Panc1 (cell line): ENCODE measurements at places on chromosomes 12 and 14.

GRCh38 chr12:65881965-65882413 is 57.7 kb downstream of the HMGA2 start:
- no peak for DNase-seq

DNA sequence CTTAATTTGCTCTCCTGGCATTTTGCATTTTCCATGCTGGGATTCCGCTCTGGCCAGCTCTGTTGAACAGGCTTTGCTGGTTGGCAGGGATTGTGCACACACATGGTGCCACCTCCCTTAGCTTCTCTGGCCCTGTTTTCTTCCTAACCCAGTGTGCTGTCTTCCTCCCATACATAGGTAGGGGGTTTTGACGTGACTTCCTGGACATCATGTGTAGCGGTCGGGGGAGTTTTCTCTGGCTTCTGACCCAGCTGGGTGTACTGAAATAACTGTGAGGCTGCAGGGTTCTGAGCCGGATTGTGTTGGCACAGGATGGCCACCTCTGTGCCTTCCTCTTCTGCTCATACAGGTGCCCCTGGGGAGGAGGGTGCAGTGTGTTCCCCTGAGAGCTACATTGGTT is 25.7 kb downstream of the C14orf132 start:
- DNase-seq, result no peak

DNA sequence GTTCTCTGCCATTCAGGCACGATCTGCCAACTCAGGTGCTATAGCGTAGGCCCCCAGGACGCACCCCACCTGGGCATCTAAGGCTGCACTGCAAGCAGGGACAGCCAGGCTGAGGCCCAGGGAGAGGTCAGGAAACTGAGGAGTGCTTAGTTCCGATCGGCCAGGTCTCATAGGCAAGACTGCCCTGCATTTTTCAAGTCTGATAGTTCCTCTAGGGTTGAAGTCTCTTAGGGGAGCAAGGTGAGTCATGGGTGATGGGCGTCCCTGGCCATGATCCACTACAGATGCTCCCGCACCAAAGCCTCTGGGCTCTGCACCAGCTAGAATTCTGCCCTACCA is 13.2 kb downstream of the NOPCHAP1 start:
- DNase-seq, result no peak

- no peak for DNase-seq
Observed at GRCh38 chr12:65123435-65124063, 2.4 kb upstream of the WIF1 start.

DNA sequence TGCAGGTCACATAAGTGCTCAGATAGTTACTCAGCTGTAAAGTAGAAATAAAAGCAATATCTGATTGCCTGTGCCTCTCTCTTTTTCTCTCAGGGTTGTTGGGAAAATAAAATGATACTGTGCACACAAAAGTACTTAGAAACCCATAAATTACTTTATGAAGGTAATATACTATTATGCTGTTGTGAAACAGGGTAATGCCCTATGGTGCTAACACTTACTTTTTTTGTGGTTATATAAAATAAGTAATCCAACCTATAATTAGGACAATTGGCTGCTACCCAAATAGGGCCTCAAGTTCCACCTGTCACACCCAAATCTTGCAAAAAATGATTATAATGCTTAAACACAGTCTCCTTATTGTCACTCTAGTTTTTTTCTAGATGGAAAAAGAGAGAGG is 50.6 kb downstream of the DAAM1 start:
- no peak for DNase-seq

- no peak for DNase-seq
Observed at GRCh38 chr12:54593135-54593534, 4.7 kb upstream of the PPP1R1A start.

DNA sequence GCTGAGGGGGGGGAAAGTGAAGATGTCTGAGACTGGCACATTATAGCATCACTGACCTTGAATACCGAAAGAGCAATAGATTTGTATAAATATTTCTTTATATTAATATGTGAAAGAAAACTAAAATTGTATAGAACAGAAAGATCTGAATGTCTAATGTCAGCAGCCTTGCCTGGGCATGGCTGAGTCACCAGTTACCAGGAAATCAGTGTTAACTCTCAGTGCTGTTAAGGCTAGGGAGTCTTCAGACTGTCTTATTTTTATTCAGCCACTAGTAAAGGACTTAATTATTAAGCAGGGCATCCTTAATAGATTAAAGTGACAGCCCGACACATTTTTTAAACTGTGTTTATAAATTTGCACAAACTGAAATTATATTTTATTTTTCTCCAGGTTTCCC is 122.9 kb upstream of the AEBP2 start:
- DNase-seq, result no peak

DNA sequence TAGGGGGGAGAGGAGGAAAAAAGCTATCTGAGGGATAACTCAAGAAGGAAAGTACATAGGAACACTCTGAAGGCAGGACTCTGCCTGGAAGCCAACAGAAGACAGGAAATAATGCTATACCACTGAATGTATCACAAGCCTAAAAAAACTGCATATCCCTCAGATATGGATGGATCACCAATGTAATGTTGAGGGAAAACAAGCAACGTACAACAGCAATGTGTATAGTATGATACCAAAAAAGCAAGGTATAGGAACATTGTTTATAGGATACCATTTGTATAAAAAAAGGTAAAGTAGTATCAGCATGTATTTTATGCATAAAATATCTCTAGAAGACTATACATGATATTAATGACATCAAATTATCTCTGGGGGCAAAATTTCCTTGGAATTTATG is 3.4 kb downstream of the GLS2 start:
- DNase-seq, result no peak

GRCh38 chr12:79778802-79779448 is 88.2 kb upstream of the PAWR start:
- DNase-seq, result no peak

DNA sequence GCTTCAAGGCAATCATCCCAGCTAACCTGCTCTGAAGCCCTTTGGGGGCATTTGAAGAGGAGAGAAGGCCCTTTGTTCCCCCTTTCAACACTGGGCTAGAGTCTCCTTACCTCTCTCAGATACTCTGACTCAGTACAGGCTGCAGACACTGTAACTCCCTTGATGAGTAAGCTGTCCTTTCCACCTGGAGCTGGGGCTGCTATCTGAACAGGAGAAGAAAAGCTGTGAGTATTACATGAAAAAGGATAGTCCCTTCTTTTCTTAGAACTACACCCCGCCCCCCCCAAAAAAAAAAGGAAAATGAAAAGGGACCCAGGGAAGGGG is 186.6 kb upstream of the PLEKHG7 start:
- DNase-seq, result no peak

- no peak for DNase-seq
Observed at GRCh38 chr14:103943673-103944072, 1.3 kb upstream of the RD3L start.

DNA sequence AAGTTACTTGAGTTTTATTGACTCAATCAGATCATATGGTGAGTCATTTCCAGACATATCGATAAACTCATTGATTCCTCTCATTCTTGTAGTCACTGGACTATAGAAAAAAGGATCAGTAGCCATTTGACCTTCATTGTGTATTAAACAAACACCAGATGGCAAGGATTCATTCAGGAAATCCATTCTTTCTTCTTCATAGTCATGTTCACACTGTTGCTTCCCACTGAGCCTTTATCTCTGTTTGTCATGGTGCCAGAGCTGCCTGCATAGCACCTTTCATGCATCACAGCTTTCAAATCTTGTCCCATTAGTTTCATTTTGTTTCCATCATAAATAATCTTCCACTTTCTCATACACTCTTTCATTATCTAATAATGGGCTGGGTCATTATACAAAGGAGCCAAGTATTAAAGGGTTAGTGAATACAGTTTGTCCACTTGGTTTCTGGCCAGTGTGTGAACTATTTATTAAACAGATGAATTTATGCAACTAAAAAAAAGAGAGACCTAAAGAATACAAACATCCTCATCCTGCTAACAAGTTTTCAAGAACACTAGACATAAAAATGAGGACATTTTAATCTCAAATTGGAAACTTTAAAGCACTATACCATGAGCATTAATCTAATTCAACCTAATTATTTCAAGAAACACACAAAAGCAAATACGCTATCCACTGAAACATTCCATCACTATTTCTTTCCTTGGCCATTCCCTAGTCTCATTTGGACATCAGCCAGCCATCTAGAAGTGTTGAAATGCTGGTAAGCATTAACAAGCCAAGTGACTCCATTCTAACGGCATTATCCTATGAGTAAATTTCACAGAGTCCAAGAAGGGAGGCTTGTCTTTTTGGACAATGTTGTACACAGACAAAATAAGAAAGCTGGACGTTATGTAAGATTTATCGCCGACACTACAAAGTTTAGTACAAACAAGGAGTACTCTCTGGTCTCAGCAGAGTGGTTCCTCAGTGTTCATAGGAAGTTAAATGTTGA is 476.5 kb downstream of the FOXG1 start:
- DNase-seq, result no peak

GRCh38 chr12:69254862-69255261 is 15.5 kb downstream of the CPSF6 start:
- DNase-seq, result no peak

- no peak for DNase-seq
Observed at GRCh38 chr14:88937706-88938105, 113.3 kb downstream of the TTC8 start.

GRCh38 chr12:26000898-26001297 is 42.4 kb downstream of the RASSF8 start:
- no peak for DNase-seq

DNA sequence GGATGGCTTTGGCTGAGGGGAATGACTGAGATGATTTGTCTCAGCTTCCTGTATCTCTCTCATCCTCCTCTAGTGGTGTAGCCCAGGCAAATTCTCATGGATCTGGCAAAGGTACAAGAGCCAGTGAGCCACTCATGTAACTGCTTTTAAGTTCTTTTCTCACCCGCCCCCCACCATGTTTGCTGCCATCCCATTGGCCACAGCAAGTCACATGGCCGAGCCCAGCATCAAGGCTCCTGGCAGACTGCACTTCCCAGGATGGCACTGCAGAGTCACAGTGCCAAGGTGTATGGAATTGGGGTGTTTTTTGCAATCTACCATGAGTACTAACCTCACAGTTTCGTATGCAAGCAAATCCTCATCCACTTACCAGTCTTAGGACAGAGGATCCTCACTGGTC is 50.9 kb downstream of the CHST11 start:
- no peak for DNase-seq

GRCh38 chr14:22505697-22506377 is 83.2 kb downstream of the DAD1 start:
- no peak for DNase-seq

DNA sequence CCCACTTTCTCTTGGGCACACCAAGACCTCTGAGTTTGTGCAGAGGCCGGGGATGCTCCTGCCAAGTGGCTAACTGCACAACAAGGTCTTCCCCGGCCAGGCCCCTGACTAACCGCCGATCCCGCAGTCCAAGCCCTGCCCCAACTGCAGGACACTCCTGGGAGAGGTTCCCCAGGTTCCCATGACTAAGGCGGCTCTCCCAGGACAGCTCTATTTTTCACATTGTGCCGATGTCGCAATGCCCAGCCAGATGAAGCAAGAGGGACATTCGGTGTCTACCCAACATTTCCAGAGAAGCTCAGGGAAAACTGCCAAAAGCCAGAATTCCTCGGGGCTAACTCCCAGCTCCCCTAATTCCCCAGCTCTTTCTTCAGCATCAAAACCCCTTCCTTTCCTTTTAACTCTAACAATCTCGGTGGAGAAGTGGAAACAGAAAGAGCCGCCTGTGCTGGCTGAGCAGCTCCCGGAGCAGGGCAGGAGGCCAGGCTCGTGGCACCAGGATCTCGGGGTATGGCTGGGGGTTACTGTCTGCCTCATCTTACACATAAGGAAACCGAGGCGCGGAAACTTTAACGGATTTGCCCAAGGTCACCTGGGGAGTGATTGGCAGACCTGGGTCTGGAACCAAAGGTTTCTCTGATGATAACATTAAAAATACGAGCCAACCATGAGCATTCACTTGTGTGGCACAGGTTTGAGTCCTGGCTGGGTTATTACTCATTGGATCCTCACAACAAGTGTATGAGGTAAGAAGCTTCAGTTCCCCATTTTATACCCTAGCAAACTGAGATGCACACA is 318.2 kb downstream of the BCL11B start:
- DNase-seq, result no peak

DNA sequence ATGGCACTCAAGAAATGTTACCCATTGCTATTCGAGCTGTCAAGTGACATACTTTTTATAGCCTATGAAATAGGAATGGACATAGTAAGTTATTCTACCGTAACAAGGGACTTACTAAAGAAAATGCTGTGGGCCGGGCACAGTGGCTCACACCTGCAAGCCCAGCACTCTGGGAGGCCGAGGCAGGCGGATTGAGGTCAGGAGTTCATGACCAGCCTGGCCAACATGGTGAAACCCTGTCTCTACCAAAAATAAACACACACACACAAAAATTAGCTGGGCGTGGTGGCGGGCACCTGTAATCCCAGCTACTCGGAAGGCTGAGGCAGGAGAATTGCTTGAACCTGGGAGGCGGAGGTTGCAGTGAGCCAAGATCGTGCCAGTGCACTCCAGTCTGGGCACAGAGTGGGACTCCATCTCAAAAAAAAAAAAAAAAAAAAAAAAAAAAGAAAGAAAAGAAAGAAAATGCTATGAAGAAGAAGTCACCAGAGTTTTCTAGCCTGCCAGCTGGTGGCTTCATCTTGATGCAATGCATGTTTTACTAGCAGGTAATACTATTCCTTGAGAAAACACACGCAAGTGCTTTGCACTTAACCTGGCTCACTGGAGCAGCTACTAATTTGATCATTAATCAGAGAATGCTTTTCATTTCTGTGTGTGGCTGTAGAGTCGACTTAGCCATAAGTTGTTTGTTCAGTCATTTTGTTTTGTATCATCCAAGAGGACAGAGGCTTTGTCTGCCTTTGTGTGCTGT is 166.7 kb upstream of the MYL2 start:
- DNase-seq, result no peak

- DNase-seq, result no peak
Observed at GRCh38 chr12:90355711-90356355, 599.1 kb downstream of the CCER1 start.

DNA sequence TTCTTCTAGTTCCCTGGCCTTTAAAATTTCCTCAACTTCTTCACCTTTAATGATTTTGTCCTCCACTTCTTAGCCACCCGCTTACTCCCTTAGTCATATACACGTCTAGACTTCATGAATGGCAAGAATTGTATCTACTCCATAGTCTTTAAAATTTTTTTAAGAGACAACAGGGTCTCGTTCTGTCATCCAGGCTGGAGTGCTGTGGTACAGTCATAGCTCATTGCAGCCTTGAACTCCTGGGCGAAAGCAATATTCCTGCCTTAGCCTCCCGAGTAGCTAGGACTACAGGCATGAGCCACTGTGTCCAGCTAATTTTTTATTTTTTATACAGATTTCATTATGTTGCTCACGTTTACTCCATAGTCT is 47.9 kb downstream of the BBS10 start:
- no peak for DNase-seq

- no peak for DNase-seq
Observed at GRCh38 chr12:45191239-45191638, 24.7 kb upstream of the ANO6 start.

DNA sequence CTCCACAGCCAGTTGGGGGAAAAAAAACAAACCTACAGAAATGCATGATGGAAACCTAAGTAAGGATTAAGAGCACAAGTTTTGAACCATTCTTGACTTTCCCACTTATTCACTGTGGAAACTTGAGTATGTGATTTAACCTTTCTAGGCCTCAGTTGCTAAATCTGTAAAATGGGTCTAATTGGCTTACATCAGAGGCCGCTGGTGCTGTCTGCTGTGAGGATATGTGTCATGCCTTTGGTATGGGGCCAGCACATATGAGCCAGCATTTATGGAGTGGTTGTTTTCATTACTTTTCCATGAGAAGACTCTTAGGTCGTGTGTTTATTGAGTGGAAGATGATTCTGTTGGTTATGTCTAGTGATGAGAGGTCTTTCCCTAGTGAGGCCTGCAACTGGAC is 102.4 kb downstream of the ESR2 start:
- peak; percentile 17 for DNase-seq
